Stimulated activated CD4-positive, alpha-beta T cell treated with anti-CD3 and anti-CD28 coated beads, Interleukin-12 subunit alpha, Interleukin-12 subunit beta, amount 100 ng/mL, for 48 hours (primary cell): ENCODE measurements at places on chromosomes 5 and 9.

DNA sequence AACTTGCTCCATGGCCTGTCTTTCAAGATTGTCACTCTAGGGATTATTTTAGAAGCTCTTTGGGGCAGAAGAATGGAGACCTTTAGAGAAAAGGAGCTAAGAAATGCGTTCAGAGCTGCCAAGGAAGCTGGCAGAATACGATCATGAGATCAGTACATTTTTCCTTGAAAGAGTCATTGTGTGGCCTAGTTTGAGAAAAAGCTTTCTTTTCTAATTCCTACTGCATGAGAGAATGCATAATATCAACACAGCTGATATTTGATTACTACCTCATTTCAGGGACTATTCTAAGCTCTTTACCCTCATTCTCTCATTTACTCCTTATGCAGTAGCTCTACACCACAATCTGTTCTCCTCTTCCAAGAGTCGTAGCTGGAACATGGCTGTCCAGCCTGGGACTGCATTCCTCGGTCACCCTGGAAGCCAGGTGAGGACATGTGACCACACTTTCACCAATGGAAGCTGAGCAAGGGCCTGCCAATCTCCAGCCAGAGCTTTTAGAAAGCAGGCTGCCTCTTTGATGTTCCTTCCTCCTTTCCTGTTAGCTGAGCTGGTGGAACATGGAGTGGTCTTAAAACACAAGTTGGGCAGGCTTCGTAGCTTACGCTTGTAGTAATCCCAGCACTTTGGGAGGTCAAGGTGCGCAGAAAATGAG, 99.3 kb upstream of the LHFPL2 start:
- no peak for DNase-seq

DNA sequence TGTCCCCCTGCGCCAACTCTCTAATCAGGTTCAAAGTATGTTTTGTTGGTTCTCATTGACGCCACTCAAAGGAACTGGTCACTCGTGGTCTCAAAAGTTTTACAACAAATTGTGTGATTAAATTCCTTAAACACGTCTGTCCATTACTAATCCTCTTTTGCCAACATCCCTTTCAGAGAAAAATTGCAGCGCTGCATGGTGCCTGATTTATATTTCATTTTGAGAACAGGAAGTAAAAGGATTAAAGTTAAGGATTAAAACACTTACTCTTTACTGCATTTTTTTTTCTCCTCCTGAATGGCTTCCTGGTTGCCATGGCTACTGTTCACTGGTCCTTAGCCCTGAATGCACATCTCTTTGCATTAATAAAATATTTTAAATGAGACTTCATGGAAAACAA, 383.5 kb downstream of the GLIS3 start:
- no peak for DNase-seq

GRCh38 chr5:156031181-156031580, 295.8 kb upstream of the SGCD start:
- DNase-seq, result no peak

DNA sequence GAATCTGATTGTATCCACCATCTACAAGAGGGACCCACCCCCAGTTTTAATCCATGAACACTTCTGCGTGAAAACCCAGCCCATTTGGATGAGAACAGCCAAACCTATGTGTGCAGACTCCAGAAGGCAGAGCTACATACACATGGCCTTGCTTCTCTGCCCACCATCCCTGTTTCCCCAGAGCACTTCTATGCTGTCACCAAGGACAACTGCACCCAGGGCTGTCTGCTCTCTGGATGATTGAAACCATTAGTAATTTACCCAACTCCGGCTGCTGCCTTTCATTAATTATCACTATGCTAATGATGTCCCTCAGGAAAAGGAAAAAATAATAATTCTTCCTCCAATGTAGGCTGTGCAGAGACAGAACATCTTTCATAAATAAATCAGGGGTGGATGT, 8.9 kb downstream of the CARTPT start:
- no peak for DNase-seq

DNA sequence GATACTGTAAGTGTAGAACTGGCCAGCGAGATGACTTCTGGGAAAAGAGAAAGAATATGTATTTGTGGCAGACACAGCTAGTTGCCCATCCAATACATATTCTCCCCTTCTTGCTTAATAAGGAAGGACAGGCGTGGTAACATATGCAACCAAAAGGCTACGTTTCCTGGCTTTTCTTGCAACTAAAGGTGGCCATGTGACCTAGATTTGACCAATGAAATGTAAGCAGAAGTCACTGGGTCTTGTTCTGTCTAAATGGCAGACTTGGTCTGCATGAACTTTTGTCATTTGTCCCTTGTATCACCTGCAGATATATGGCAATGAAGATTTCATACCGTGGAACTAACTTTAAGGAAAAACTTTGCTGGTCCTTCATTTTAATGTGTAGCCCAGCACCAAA, 183.8 kb downstream of the CDH12 start:
- no peak for DNase-seq

- DNase-seq, result no peak
These were observed 401.5 kb downstream of the CTNND2 start for GRCh38 chr5:11502783-11503182.

DNA sequence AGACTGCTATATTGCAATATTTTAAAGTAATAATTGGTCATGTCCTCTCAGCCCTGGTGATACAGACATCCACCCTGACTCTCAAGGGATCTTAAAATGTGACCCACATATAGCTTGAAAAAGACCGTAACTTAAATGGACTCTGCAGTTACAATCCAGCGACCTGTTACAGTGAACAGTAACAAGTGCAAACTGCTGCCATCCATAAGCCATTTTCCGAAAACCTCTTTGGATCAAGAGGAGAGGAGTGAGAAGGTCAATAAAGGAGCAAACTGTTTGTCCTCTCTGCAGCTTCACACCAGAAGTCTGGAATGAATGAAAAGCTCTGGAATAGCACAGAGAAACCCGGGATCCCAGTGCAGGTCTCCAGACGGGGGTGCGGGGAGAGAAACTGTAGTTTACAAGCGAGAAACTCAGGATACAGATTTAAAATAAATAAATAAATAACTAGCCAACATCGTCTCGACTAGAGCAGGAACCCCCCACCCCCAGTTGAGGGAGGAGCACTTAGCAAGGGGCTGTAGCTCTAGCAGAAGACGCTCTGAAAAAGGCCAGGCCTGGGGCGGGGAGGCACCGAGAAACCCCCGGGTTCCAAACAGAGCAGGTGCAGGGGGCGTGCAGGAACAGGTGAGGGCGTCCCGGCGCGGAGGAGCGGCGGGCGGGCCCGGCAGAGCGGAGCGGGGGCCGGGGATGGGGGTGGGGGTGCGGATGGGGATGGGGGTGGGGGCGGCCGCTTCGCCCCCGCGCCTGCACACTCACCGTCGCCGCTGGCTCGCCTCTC, 572 bp downstream of the ZDHHC21 start:
- peak; percentile 14 for DNase-seq

DNA sequence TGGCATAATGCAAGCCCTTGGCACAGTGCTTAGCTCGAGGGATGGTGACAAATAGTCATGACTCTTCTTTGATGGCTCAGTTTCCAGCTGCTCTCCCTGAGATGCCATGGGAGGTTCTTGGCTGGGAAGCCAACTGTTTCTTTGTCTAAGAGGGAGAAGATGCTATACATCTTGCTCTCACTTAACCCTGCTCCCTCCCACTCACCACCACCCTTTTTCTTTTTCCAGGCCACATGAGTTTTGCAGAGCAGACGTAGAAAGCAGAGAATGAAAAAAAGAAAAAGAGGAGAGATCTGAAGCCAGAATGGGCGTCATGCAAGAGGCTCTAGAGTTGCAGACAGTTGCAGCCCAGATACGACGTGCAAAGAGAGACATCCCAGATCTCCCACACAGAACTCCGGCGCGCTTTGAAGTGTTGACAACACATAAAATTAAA, 160.5 kb downstream of the FGF18 start:
- no peak for DNase-seq

DNA sequence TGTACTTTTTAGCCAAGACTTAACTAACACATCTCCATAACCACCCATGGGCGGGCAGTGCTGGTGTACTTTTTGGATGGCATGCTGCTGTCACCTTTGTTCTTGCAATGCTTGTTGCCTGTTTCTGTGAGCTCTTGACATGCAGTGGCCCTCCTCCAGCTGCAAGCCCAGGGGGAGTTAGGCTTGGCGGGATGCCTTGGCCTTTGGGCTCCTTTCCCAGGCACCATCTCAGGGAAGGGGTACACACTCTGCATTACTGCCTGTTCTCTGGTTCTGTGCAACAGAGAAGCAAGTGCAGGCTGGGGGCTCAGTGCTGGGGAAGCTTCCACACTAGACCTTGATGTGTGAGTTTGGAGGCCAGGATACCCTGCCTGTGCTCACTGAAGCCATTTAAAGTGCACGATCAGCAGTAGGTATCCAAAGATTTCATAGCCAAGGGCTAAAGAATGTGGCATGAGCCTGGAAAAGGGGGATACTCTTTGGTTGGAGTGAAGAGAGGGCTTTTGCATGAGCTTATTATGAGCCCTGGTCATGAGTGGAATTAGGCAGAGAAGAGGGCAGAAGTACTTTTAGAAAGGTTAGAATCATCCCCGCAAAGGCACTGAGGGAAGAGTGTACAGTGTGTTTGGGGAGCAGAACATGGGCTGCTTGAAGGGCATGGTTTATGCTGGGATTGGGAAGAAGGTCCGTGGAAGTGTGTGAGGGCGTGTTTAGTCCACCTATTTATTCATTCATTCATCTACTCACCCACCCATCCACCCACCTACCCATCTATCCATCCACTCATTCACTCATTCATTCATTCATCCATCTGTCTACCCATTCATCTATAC, 22.5 kb downstream of the PSAT1 start:
- no peak for DNase-seq

DNA sequence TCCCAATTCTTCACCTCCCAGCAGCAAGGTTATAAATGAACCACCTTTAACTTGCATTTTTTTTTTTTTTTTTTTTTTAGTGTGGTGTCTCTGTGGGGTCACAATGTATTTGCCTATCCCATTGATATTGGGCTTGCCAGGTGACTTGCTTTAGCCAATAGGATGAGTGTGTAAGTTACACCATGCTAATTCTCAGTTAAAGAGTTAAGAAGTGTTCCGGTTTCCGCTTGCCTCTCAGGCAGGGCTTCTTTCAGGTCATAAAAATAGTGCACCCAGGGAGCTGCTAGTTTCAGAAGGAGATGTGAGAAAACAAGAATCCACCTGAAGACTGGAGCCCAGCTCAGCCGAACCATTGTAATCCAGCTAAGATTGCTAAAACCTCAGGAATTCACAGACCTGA, 84.2 kb upstream of the PTPRD start:
- DNase-seq, result no peak

- DNase-seq, result no peak
These were observed 21.7 kb downstream of the DNM1 start for GRCh38 chr9:128224877-128225276.

DNA sequence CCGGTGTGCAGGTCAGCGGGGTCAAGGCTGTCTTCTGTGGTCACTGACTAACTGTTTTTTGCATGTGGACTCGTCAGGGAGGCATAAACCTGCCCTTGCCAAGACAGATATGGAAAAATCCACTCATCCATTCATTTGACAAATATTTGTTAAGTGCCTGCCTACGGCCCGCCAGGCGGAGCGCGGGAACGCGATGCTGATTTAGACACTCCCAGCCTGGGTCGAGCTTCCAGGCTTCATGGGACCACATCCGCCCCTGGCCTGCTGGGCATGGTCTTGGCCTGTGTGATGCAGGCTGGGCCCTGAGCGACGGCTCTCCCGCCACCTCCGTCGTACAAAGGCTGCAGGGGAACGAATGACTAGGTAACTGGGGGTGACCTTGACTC, 18.1 kb downstream of the MYMK start:
- DNase-seq, result no peak

DNA sequence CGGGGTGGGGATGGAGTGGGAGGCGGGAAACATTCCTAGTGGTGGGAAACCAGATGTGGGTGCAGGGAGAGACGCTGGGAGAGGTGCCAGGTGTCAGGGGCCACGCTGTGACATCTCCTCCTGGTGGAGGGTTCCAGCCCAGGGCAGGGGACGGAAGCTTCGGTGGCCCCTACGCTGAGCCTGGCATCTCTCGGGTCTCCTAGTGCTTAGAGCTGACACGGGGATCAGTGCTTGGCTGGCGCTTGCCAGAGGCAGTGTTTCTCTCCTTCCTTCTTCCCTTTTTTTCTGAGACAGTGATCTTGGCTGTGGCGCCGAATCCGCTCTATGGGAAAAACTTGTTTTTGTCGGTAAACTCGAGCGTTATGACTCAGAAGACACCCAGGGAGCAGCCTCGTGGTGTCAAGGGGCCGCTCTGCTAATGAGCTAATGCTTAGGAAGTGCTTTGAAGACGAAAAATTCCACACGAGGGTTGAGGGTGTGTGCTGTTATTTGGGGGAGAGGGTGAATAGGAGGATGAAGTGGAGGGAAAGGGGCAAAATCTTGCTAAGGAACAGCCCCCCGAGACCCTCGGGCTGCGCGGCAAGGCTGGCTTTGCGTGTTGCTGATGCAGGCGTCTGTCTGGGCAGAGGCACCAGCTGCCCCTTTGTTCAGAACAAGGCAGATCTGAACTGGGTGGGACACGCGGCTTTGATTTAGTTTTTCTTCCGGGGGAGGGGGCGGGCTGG, 20.4 kb upstream of the IER5L start:
- no peak for DNase-seq

DNA sequence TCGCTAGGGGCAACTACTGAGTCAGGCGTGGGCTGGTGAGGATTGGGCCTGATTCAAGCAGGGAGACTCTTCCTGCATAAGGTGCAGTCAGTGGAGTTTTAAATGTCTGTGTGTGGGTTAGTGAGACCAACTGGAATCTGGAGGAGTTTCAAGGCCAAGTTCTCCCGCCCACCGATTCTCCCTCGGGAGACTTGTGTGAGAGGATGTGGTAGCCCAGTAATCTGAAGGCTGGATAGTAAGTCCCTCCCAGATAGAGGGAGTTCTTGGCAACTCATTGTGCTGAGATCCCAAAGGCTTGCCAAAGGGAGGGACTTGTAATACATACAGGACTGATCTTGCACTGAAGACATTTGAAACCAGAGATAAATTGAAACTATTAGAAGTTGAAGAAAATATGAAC, 51.8 kb downstream of the WDR36 start:
- DNase-seq, result no peak

GRCh38 chr5:129124608-129125007, 30.1 kb downstream of the ISOC1 start:
- no peak for DNase-seq

GRCh38 chr5:87916320-87916719, 352.3 kb downstream of the TMEM161B start:
- no peak for DNase-seq
